ENCODE measurements at places on chromosomes 13 and 19.

GRCh38 chr13:24184882-24185281 lies 24.4 kb downstream of the SPATA13 start:
- no peak for DNase-seq

GRCh38 chr13:100534147-100534843 lies 54.3 kb downstream of the GGACT start:
- DNase-seq = no peak

- DNase-seq = no peak
These were observed 59.0 kb upstream of the SCEL start for GRCh38 chr13:77476456-77476855.

DNA sequence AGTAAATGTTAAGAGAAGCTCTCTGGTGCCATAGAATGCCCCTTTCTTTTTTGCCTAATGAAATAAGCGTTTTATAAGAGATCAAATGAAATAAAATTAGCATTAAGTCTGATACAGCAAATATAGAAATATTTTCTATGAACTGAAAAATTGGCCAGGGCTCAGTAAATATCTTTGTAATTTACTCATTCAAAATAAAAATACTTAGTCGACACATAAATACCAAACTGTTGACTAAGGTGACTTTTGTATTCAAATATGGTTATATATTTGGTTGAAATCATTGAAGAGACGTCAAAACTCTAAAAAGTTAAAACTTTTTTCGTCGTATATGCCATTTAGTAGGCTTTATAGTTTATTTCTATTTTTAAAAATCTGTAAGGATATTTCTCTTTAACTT lies 25.6 kb downstream of the IPO5 start:
- DNase-seq = no peak

DNA sequence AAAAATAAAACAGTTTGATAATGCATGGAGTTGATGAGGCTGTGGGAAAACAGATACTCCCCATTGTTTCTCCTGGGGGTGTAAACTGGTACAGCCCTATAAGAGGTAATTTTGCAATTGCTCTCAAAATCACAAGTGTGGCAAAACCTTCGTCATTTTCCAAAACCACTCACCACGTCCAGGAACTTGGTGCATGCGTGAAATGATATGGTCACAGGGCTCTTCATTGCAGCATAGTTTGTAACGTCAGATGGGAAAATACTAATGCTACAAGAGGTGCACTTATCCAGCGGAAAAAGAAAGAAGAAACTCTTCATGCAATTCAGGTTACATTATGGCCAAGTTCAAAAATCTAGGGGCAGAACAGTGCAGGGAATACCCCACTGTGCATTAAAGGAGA lies 11.9 kb upstream of the PLAUR start:
- no peak for DNase-seq

Data from NCI-H2107 (cell line).